Activated naive CD4-positive, alpha-beta T cell treated with anti-CD3 and anti-CD28 coated beads for 36 hours (primary cell): ENCODE measurements at places on chromosomes 6 and 20.

GRCh38 chr20:49765413-49765736 is 47.3 kb upstream of the SLC9A8 start:
- DNase-seq, result no peak

GRCh38 chr6:131122007-131122406 is 13.3 kb upstream of the AKAP7 start:
- no peak for DNase-seq

- DNase-seq, result no peak
Observed at GRCh38 chr20:45358282-45359068, 4.5 kb upstream of the SYS1 start.

DNA sequence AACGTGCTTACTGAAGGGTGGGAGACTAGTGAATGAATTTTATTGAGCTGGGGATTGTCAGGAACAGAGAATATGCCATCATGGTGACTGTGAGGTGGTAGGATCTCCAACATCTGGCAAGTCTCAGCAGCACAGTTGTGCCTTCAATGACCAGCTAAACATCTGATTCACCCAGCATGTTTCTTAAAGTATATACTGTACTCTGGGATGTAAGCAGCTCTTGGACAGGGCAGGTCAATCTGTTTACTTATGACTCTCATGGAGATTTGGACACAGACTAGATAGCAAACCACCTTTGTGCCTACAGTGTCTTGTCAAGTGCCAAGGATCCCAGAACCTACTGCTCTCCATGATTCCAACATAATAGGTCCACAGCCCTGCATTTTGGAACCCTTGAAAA is 801.0 kb upstream of the CITED2 start:
- DNase-seq, result no peak

- no peak for DNase-seq
Observed at GRCh38 chr6:99512033-99512432, 3.2 kb downstream of the USP45 start.

GRCh38 chr20:20293691-20294385 is 74.1 kb upstream of the INSM1 start:
- DNase-seq, result no peak

DNA sequence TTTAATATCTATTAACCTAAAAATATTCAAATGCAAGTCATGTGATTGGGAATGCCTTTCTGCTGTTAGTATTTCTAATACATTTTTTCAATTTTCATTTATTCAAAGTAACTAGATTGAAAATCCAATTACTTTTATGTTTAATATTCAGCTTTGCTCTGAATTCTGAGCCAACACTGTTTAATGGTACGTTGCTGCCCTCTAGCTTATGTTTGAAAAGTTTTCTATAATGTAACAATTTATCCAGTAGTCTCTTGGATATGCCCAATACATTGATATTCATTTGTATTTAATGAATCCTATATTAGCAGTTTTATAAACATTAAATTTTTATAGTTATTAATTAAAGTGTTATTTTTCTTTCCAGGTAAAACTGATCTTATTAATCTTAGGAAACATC is 47.4 kb downstream of the LGSN start:
- DNase-seq, result no peak

GRCh38 chr6:168684471-168684870 is 243.5 kb downstream of the SMOC2 start:
- DNase-seq, result no peak

GRCh38 chr6:106141441-106142237 is 55.5 kb downstream of the PRDM1 start:
- DNase-seq, result peak; percentile 75

GRCh38 chr6:108714766-108715414 is 133.3 kb upstream of the ARMC2 start:
- no peak for DNase-seq

DNA sequence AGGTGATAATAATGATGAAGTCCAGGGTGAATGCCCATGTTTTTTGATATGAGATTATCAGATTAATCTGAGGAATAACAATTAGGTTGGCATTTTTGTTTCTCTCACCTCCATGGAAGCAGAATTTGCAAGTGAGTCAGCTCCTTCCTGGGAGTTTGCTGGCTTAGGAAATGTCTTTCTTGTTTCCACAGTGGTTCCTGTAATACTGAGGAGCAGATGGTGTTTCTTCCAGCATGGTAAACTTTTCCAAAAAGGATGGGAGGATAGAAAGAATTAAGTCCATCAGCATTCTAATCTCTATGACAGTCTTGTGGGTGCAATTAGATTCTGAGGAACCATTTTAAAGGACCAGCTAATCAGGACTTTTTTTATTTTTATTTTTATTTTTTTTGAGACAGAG is 40.5 kb downstream of the SNAP25 start:
- no peak for DNase-seq

DNA sequence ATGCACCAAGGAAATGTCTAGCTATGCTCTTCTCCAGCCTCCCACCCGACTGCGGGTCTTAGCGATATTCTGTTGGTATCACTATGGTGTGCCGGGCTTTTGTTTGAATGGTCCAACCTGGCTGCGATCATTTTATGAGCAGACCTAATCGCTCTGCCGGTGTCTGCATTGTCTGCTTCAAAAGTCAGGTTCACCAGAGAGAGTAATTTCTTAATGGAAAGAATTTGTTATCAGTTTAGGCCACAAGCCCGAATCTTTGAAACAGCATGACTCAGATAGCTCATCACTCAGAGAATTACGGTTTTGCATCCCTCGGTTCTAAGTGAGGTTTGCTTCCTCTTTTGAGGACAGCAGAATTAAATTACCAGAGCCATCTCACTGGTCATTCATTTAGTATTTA is 521.0 kb upstream of the ARID1B start:
- DNase-seq, result peak; percentile 26

- DNase-seq, result no peak
Observed at GRCh38 chr6:109524129-109524528, 41.1 kb upstream of the ZBTB24 start.
